ENCODE measurements at places on chromosomes 1 and 21.

DNA sequence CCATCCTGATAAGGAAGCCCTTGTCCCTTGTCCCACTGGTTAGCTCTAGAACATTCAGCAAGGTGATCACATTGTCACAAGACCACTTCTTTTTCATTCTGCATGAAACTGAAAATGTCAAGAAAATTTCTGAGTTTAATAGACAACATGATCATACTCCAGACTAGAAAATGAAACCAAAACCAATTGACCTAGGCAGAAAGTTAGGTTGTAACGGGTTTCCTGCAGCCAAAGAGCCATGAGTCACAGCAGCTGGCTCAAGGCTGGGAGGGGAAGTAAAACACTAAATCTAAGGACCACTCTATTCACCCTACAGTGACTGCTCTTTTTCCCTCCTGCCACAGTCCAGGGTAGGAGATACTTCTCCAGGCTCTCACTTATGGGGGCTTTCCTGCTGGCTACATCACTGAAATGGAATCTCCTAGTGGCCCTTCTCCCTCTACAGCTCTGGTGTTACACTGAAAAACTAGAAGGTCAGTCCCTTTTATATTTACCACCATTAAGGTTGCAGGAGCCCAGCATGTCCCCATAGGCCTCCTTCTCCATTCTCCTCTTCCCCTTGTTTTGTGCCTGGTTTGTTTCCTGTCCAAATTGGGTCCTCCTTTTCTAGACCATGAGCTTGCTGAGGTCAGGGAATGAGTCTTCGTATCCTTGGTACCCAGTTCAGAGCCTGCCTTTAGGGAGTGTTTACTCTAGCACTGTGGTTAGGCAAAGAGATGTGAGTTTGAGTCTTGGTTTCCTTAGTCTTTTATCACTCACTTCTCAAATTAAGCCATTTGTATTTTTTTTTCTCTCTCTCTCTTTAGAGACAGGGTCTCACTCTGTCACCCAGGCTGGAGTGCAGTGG lies 236.5 kb upstream of the JUN start:
- peak; percentile 31 for DNase-seq

GRCh38 chr1:48784301-48784700 lies 7.6 kb upstream of the BEND5 start:
- DNase-seq: no peak

- no peak for DNase-seq
Measured at GRCh38 chr1:155944444-155944799, 3.0 kb downstream of the RXFP4 start.

GRCh38 chr1:18901952-18902522 lies 318 bp downstream of the ALDH4A1 start:
- no peak for DNase-seq

GRCh38 chr1:31701091-31701736 lies 2.6 kb downstream of the COL16A1 start:
- DNase-seq: no peak

- no peak for DNase-seq
Measured at GRCh38 chr1:25026730-25027450, 96.8 kb upstream of the RUNX3 start.

DNA sequence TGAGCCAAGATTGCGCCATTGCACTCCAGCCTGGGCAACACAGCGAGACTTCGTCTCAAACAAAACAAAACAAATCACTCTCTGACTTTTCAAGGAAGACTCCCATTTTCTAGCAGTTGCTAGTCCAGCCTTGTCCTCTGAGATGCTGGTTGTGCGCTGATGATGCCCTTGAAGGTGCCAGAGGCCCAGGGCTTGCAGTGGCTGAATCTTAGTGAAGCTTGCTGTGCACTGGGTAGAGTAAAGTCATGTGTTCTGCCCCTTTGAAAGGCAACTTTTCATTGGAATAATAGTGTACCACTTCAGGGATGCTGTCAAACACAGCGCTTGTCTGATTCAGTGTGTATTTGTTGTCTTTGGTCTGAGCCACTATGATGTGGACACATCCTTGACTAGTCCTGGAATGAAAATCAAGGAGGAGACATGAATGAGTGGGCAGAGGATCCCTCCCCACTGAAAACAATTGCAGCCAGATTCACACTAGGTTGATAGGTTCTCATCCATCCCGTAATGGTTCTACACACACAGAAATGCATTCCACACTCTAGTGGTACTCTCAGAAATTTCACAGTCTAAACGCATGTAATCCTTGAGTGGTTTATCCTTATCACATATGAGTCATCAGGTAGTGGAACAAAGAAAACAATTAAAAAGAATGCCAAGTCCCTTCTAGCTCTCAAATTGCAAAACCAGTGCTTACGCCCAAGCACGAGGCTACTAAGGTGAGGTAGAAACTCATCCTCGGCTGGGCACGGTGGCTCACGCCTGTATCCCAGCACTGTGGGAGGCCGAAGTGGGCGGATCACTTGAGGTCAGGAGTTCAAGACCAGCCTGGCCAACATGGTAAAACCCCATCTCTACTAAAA lies 17.8 kb upstream of the TDRD10 start:
- DNase-seq: no peak
